Neuronal stem cell (in vitro differentiated cells): ENCODE measurements at places on chromosomes 5 and 9.

- H3K36me3 ChIP-seq = no peaks in the 10 kb centered on the region
- H3K27me3 ChIP-seq = no peaks in the 10 kb centered on the region
- no peaks in the 10 kb centered on the region for H3K4me1 ChIP-seq
- H3K27ac ChIP-seq = no peak overlapping the region
- no peak overlapping the region for H3K4me3 ChIP-seq
Measured at GRCh38 chr5:33308586-33308985, 132.2 kb upstream of the TARS1 start.

DNA sequence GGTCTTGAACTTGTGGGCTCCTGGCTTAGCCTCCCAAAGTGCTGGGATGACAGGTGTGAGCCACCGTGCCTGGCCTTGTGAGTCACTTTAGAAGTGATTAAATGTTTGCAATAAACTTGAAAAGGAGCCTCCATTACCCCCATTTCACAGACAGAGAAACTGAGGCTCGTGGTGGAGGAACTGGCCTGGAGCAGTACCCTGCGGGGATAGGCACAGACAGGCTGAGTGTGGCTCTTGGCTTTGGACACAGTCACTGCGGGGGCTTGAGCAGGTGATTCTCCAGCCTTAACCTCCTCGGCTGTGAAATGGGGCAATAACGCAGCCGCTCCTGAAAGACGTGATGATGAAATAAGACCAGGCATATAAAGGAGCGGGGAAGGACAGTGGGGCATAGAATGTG lies 40.9 kb upstream of the IER5L start:
- H3K36me3 ChIP-seq = no peaks in the 10 kb centered on the region
- no peak overlapping the region for H3K4me3 ChIP-seq
- H3K27ac ChIP-seq = no peak overlapping the region
- no peaks in the 10 kb centered on the region for H3K27me3 ChIP-seq
- no peak for DNase-seq
- peaks cover 17% of the 10 kb centered on the region for H3K4me1 ChIP-seq

DNA sequence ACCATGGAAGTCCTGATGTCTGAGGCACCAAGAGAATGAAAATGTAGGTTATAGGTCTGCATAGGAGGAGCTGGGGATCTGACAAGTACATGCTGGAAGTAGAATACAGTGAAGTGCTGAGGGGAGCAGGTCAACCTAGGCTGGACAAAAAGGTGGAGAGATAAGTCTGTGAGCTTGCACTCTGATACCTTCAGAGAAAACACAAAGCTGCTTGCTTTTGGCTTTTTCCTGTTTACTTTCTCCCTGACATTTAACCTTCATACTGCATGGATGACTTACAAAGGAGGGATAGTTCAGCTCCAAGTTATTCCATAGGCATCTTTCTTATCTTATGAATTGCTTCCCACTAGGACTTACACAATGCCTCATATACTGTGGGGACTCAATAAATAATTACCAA lies 256.7 kb upstream of the NREP start:
- no peak overlapping the region for H3K4me3 ChIP-seq
- H3K4me1 ChIP-seq = peaks cover 1% of the 10 kb centered on the region
- no peak overlapping the region for H3K27ac ChIP-seq
- H3K36me3 ChIP-seq = no peaks in the 10 kb centered on the region
- no peak for DNase-seq

- H3K27ac ChIP-seq = no peak overlapping the region
- no peak overlapping the region for H3K4me3 ChIP-seq
- H3K36me3 ChIP-seq = no peaks in the 10 kb centered on the region
- H3K4me1 ChIP-seq = no peaks in the 10 kb centered on the region
- DNase-seq = no peak
- H3K27me3 ChIP-seq = no peaks in the 10 kb centered on the region
Measured at GRCh38 chr9:103789686-103790085, 304.4 kb upstream of the SMC2 start.

GRCh38 chr5:98651715-98652114 lies 121.7 kb upstream of the RGMB start:
- peaks cover 11% of the 10 kb centered on the region for H3K4me1 ChIP-seq
- H3K27me3 ChIP-seq = no peaks in the 10 kb centered on the region
- no peaks in the 10 kb centered on the region for H3K36me3 ChIP-seq
- no peak overlapping the region for H3K4me3 ChIP-seq
- no peak for DNase-seq

GRCh38 chr5:31193591-31194467 lies at the start of gene CDH6:
Gene CDH6, plus strand, starts transcription at chr5:31193686. Its CDS starts 73,788 bp downstream, at chr5:31267474.
- peak within 1 kb of the TSS; percentile 94 for H3K4me3 ChIP-seq
- H3K27me3 ChIP-seq = peaks cover 32% of the 10 kb centered on the region
- peaks cover 7% of the 10 kb centered on the region for H3K4me1 ChIP-seq
- no peaks in the 10 kb centered on the region for H3K36me3 ChIP-seq
- DNase-seq = peak; percentile 90

DNA sequence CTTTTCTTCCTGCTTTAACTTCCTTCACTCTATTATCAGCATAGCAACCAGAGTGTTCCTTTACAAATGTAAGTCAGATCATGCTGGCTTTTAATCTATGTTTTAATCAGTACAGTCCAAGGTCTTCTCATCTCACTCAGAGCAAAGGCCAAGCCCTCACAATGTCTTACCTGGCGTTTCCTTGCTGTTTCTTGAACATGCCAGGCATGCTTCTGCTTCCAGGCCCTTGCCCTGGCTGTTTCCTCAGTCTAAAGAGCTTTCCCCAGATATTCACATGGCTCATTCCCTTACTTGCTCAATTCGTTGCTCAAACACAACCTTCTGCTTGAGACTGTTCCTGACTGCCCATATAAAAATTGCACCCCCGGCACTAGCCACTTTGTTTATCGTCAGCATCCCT lies 121.7 kb upstream of the GLRA1 start:
- no peaks in the 10 kb centered on the region for H3K27me3 ChIP-seq
- no peak for DNase-seq
- no peak overlapping the region for H3K27ac ChIP-seq
- H3K36me3 ChIP-seq = no peaks in the 10 kb centered on the region
- H3K4me1 ChIP-seq = no peaks in the 10 kb centered on the region

DNA sequence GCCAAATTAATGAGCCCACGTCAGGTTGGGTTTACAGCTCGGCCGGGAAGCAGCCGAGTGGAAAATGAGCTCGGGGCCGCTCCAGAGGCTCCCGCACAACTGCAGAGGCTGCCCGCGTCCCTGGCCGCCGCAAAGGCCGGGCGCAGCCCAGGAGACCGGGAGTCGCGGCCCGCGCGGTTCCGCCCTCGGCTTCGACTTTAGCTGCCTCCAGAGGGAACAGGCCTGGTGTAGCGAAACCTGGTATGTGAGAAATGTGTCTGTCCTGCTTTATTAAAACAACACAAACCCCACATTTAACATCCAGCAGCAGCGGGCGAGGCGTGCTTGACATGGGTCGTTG lies 66.2 kb downstream of the FOXD1 start:
- H3K27me3 ChIP-seq = peaks cover 43% of the 10 kb centered on the region
- H3K27ac ChIP-seq = no peak overlapping the region
- H3K4me1 ChIP-seq = peaks cover 4% of the 10 kb centered on the region
- no peaks in the 10 kb centered on the region for H3K36me3 ChIP-seq
- no peak overlapping the region for H3K4me3 ChIP-seq
- no peak for DNase-seq

DNA sequence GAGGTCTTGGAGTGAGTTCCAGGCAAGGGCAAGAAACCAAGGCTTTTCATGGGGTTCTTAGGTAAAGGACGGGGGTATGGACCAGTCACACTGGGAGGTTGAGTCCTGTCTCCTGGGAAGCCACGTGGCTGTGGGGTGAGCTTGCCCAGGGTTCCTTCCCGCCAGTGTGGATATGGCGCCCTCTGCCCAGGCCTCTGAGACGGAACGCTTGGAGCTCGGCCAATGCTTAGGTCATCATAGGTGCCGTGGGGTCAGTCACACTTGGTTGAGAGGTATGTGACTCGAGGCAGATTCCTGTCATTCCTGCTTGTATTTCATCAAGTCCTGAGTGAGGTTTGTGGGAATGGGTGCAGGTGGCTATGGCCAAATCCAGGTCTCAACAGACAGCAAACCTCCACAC lies 46.2 kb downstream of the TENT4A start:
- H3K27ac ChIP-seq = no peak overlapping the region
- peaks cover 46% of the 10 kb centered on the region for H3K36me3 ChIP-seq
- no peak for DNase-seq
- no peaks in the 10 kb centered on the region for H3K27me3 ChIP-seq
- no peak overlapping the region for H3K4me3 ChIP-seq
- H3K4me1 ChIP-seq = no peaks in the 10 kb centered on the region

GRCh38 chr9:86112057-86112456 lies 12.7 kb upstream of the GOLM1 start:
- no peak overlapping the region for H3K4me3 ChIP-seq
- H3K27ac ChIP-seq = no peak overlapping the region
- H3K36me3 ChIP-seq = no peaks in the 10 kb centered on the region
- H3K4me1 ChIP-seq = peaks cover 9% of the 10 kb centered on the region
- DNase-seq = no peak
- H3K27me3 ChIP-seq = no peaks in the 10 kb centered on the region

- no peak overlapping the region for H3K27ac ChIP-seq
- H3K36me3 ChIP-seq = no peaks in the 10 kb centered on the region
- H3K4me1 ChIP-seq = no peaks in the 10 kb centered on the region
- H3K4me3 ChIP-seq = no peak overlapping the region
- DNase-seq = no peak
Measured at GRCh38 chr5:60977956-60978737, 33.1 kb downstream of the NDUFAF2 start.

- no peak for DNase-seq
- H3K4me1 ChIP-seq = no peaks in the 10 kb centered on the region
- no peak overlapping the region for H3K4me3 ChIP-seq
Measured at GRCh38 chr5:122943050-122943698, 93.4 kb downstream of the PPIC start.

GRCh38 chr5:171155621-171156020 lies 153.4 kb upstream of the TLX3 start:
- DNase-seq = no peak
- peaks cover 2% of the 10 kb centered on the region for H3K4me1 ChIP-seq
- no peak overlapping the region for H3K4me3 ChIP-seq

- peak overlapping the region; percentile 85 for H3K4me3 ChIP-seq
- H3K36me3 ChIP-seq = no peaks in the 10 kb centered on the region
- no peak overlapping the region for H3K27ac ChIP-seq
- DNase-seq = no peak
- no peaks in the 10 kb centered on the region for H3K27me3 ChIP-seq
Measured at GRCh38 chr9:124257070-124257843, 492 bp upstream of the NEK6 start.

DNA sequence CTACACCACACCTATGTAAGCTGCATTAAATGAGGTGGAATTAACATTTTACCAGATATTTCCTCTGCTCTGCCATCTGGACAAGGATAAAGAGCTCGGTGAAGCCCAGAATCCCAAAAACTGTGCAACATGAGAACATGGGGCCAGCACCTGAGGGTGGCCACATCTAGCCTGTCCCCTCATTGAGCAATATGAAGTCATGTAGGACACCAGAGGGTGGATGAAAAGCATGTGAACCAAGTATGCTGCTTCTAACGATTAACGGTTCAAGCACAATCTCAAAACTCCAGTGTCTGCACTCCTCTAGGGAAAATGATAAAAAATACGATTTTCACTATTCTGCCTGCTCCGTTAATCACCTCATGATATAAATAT lies 545.8 kb downstream of the EBF1 start:
- no peak overlapping the region for H3K27ac ChIP-seq
- no peak overlapping the region for H3K4me3 ChIP-seq
- H3K27me3 ChIP-seq = no peaks in the 10 kb centered on the region
- H3K36me3 ChIP-seq = no peaks in the 10 kb centered on the region

- H3K27ac ChIP-seq = peak within 1 kb of the TSS; percentile 90
- H3K4me3 ChIP-seq = peak within 1 kb of the TSS; percentile 81
- H3K4me1 ChIP-seq = peaks cover 6% of the 10 kb centered on the region
- peak; percentile 97 for DNase-seq
- H3K36me3 ChIP-seq = peaks cover 4% of the 10 kb centered on the region
- H3K27me3 ChIP-seq = no peaks in the 10 kb centered on the region
Measured at GRCh38 chr5:5421961-5422818, at the start of gene ICE1. Gene ICE1, plus strand, starts transcription at chr5:5422677. Its CDS starts 239 bp downstream, at chr5:5422916.

DNA sequence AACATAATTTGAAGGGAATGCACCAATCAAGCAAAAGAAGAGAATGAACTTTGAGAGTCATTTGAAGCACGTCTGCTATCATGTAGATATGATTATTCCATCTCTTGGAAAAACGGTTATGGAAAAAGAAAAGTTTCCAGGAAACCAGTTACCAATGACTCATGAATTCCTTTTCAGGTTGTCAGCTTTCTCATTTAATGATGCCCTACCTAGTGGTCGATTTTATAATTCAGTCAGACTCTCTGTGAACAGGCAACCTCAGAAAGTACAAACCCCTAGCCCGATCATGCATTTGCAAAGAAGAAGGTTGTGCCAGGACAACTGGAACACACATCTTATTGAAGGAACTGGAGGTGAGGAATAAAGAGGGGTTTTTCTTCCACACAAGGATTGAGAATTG lies 355.1 kb upstream of the GRIA1 start:
- H3K4me3 ChIP-seq = no peak overlapping the region
- no peak overlapping the region for H3K27ac ChIP-seq
- no peaks in the 10 kb centered on the region for H3K4me1 ChIP-seq
- no peaks in the 10 kb centered on the region for H3K36me3 ChIP-seq

DNA sequence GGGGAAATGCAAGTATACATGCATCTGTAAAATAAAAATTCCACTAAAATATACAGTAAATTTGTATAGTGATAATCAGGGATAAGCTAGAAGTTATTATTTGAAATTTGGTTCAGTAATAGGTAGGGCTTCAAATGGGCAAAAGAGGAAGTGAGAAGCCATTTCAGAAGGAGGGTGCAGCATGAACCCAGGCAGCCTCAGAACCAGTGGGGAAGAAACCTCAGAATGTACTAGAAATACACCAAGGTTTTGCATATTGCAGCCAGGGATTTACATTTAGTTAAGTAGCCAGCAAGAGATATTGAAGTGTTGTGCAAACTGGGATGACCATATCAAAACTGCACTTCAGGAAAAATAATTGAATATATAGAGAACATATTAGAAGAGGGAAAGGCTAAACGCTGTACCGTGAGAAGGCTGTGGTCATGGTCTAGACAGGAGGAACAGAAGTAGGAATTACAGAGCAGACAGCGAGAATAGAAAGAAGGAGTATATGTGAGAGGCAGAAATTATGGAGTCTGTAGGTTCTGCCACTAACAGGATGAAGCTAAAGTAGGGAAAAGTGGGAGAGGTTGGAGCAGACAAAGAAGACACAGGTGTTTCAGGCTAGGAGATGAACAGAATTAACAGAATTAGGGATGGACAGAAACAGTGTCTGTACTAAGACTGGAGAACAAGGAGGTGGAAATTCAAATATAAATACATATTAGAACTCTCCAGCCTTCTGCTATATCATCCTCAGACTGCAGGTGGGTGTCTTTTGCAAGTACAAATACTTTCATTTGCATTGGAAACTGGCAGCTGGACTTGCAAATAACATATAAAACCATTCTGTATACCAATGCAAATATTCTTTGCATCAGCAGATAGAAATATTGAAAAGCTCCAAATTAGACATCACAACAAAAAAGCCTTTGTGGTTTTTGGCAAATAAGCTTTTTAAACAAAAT lies 335.6 kb downstream of the ZNF608 start:
- no peak overlapping the region for H3K4me3 ChIP-seq
- H3K27me3 ChIP-seq = no peaks in the 10 kb centered on the region
- peaks cover 7% of the 10 kb centered on the region for H3K4me1 ChIP-seq
- no peaks in the 10 kb centered on the region for H3K36me3 ChIP-seq

GRCh38 chr9:37663926-37664325 lies 13.2 kb downstream of the FRMPD1 start:
- H3K27me3 ChIP-seq = peaks cover 84% of the 10 kb centered on the region
- H3K36me3 ChIP-seq = no peaks in the 10 kb centered on the region
- no peak for DNase-seq
- peaks cover 7% of the 10 kb centered on the region for H3K4me1 ChIP-seq
- no peak overlapping the region for H3K27ac ChIP-seq
